ENCODE measurements at places on chromosomes 11 and 22.

DNA sequence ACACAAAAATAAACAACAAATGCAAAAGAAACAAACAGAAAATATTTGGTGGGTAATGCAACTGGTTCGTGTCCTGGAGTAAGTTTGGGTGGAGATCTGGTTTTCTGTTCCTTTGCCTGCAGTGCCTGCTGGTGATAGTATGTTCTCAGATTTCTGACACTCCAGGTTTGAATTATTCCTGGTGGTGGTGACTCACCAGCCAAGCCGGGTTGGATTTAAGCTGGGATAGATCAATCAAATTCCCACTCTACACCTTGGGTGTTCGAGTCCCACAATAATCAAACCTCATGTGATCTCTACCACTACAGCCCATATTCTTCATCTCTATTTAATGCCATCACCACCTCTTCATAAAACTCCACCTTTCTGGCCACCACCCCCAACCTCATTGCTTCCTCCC, 421.8 kb downstream of the NTM start:
- no peak for DNase-seq

DNA sequence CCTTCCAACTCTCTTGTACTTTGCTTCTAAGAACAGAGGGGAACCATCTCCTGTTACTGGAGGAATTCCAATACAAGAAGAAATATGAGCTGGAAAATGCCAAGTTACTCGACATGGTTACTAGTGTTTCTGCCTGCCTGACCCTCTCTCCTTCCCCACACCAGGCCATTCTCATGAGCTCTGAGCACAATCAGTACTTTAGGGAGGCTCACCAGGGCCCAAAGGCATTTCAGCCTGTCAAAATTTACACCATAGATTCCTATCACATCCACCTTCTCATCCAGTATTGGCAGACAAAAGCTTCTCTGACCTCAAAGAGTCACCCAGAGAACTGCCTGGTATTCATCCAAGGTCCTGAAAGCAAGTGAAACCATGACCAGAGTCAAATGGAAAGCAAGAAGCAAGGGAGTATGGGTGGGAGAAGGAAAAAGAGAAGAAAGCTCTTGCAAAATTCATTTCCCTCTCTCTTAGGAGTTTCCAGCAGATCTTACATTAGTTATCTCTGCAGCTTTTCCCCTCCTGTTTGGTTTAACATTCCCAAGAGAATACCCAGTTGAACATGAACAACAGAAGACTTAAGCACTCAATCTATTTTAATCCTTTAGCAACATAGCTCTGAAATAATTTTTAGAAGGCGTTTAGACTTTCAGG, 58.7 kb upstream of the NCAM1 start:
- DNase-seq, result no peak

- no peak for DNase-seq
Measured at GRCh38 chr22:40547729-40548143, 88.8 kb downstream of the MRTFA start.

DNA sequence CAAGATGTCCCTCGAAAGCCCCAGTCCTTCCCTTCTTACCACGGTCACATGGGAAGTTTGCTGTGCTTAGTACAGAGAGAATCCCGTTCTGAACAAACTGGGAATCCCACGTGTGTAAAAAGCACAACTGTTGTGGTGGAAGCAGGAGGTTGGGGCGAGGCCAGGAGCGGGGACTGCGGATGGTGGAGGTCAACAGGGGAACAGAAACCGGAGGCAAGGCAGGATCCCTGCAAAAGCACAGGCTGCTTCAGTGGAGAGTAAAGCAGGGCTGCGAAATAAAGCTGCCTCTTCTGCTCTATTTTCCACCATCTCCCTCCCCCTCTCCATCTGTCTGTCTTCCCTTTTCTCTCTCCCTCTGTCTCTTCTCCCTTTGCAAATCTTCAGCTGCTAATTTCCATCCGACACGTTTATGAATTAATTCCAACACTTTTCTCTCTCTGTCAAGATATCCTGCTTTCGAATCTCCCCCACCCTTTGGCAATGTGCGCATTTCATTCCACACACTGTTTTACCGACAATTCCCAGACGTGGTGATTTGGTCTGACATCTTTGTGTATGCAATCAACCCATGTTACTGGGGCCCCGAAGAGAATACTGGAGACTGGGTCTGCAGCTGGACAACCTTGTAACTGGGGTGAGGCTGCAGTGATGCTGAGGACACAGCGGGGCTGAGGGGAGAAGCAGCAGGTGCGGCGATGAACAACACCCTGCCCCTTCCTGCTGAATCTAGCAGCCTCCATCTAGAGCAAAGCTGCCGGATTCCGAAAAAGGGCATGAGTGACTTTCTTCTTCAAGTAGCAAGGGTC, 571.8 kb downstream of the OPCML start:
- DNase-seq, result no peak

GRCh38 chr11:44016131-44016530, 31.6 kb upstream of the ACCSL start:
- DNase-seq, result no peak

DNA sequence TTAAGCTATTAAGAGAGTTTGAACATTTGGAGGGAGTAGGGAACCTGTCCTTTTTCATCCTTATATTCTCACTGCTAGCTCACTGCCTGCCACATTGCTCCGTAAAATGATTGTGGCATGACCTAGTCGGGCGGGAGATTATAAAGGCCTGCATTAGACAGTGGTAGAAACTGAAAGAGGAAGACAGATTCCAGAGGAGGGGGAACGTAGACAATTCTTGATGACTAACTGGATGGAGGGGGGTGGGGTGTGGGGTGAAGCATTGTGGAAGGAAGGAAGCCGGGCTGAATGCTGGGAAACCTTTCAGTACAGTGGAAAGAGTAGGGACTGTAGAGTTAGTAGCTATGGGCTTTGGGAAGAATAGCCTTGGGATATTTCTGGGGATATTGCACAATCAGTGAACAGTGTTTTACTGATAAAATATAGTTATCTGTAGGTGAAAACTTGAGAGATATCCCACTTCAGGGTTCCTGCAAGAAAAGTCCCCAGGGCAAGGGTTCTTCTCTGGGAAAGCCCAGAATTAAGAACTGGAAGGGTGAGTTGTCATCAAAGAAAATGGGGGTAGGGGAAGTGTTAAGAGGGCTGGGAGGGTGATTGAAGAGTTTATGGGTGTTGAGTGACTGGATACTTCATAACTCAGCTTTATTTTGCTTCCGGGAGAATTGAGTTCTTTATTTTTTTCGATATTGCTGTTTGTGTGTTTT, 2.1 kb downstream of the MED15 start:
- peak; percentile 54 for DNase-seq

- DNase-seq, result no peak
Measured at GRCh38 chr11:68673306-68673945, 10.9 kb upstream of the GAL start.

DNA sequence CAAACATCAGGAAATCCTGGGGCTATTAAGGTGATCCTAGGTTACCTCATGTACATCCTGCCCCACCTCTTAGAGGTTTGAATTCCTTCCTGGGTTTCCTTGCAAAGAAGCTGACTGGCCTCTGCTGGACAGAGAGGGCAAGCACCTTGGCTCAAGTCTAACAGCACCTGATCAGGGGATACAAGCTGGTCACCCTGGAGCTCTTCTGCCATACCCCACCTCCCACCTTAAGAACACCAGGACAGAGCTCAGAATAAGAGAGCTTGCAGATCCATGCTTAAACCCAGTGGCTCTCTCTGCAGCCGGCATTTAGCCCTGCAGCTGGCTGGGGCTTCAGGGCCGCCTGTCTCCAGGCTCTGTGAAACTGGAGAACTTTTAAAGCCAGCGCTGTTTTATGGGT, 386.6 kb upstream of the NARS2 start:
- DNase-seq, result no peak

- no peak for DNase-seq
Measured at GRCh38 chr11:1194231-1194976, 28.5 kb upstream of the MUC5B start.

- DNase-seq, result no peak
Measured at GRCh38 chr11:95426823-95427462, 195.9 kb upstream of the SESN3 start.

GRCh38 chr11:14258221-14258935, 100.6 kb downstream of the RRAS2 start:
- DNase-seq, result no peak

GRCh38 chr11:120482149-120482548, 29.4 kb upstream of the GRIK4 start:
- DNase-seq, result no peak

- no peak for DNase-seq
Measured at GRCh38 chr22:40397396-40397795, 27.0 kb downstream of the SGSM3 start.

- DNase-seq, result no peak
Measured at GRCh38 chr22:22092974-22093373, 110.4 kb upstream of the TOP3B start.

- no peak for DNase-seq
Measured at GRCh38 chr22:27747396-27748221, 53.9 kb downstream of the MN1 start.

- no peak for DNase-seq
Measured at GRCh38 chr11:120581313-120581712, 69.8 kb downstream of the GRIK4 start.

DNA sequence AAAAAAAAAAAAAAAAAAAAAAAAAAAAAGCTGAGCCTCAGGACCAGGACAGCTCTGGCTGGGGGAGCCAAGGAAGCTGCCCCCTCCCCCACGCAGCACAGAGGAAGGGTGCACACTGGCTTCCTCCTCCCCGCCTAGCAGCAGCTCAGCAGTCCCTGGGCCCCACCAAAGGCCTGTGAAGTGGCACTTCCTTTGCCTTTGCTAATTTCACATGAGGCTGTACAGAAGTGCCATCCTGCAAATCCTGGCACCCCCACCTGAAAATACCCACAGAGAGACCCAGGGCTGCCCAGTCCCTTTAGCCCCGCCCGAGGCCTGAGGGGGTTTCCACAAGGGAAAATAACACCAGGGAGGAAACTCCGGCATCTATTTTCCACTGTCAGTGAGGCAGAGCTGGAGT, 3.9 kb downstream of the RHOG start:
- peak; percentile 70 for DNase-seq

GRCh38 chr11:11397036-11397415, 44.0 kb upstream of the CSNK2A3 start:
- no peak for DNase-seq

- DNase-seq, result no peak
Measured at GRCh38 chr11:125084761-125085231, 21.7 kb downstream of the SLC37A2 start.

- DNase-seq, result no peak
Measured at GRCh38 chr11:17931595-17931994, 81.3 kb downstream of the SERGEF start.

- DNase-seq, result no peak
Measured at GRCh38 chr22:45717789-45718188, 46.2 kb downstream of the ATXN10 start.

- no peak for DNase-seq
Measured at GRCh38 chr22:45546333-45547015, 43.8 kb downstream of the FBLN1 start.

DNA sequence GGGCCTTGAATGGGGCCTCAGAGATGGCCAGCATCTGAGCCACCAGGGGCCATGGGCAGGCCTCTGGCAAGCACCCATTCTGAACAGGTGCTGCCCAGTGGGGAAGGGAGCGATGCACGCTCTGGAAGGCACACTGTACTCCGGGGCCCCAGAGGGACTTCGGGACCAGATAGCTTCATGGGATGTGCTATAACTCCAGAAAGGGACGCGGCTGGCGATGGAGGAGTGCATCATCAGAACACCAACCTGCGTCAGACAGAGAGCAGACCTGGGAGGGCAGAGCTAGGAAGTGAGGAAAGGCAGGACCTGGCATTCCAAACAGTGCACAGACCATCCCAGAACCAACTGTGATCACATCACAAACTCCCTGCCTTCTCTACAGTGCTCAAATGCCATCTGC, 16.8 kb downstream of the DGCR2 start:
- DNase-seq, result no peak

GRCh38 chr11:12134236-12134585, 23.8 kb downstream of the MICAL2 start:
- DNase-seq, result no peak

DNA sequence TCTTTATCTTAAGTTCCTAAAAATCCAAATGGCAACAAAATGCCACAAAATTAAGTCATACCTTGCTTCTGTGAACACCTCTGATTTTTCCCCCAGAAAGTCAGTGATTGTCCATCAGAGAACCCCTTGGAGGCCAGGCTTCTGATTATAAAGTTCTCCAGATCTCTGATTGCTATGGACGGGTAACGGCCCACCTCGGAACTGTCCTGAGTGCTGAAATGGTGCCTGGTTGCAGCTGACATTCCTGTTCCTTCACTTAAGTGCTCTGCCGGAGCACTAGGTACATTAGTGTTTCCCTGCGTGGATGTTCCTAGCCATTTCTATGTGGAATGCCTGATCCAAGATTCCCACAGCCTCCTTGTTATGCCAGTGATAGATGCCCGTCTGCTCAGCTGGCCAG, 85.0 kb downstream of the CHST1 start:
- DNase-seq, result no peak

DNA sequence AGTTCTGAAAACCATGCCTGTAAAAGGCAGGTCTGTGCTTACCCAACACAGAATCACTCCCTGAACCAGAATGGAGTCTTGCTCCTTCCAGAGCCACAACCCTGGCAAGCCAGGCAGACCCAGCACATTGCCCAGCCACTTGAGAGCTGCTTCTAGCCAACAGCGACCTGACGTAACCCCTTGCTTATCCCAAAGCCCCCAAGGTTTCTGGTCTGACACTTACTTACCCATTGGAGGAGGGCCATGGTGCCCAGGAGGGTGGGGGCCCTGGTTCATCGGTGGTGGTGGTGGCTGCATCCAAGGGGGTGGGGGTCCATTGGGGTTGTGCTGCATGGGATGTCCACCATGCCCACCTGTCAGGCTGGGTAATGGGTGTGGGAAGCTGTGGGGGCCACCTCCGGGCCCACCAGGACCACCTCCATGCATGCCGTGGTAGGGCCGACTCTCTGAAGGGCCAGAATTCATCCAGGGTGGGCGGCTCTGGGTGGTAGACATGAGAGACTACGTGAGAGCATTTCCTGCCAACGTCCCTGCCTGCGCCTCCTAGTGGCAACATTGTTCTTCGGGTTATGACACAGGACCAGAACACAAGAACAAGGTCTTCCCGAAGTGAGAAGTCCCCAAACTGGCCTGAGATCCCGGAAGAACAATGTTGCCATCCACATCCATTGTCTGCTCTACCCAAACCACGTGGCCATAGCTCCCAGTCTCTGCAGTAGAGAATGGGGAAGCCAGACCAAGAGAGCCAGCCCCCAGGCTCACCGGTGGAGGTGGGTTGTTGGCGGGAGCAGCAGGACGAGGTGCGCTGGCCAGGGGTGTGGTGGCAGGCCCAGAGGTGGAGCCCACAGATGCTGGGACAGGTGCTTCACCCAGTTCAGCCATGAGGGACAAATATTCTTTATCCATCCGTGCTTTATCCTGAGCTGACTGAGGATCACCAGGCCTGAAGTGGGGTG, 7.8 kb upstream of the PYGM start:
- peak; percentile 79 for DNase-seq

GRCh38 chr11:118663381-118663780, 16.1 kb downstream of the TREH start:
- DNase-seq, result no peak

- DNase-seq, result no peak
Measured at GRCh38 chr11:818396-819128, at the start of gene PNPLA2. Gene PNPLA2, plus strand, starts transcription at chr11:818914. Its CDS starts 805 bp downstream, at chr11:819719.

GRCh38 chr11:65863889-65864705, 3.9 kb downstream of the MUS81 start:
- no peak for DNase-seq
